ENCODE measurements at places on chromosomes 4 and X.

- no peak for DNase-seq
Measured at GRCh38 chrX:53281963-53282695, 745 bp upstream of the IQSEC2 start.

GRCh38 chr4:62199291-62199810 lies 999.2 kb downstream of the ADGRL3 start:
- DNase-seq = no peak

DNA sequence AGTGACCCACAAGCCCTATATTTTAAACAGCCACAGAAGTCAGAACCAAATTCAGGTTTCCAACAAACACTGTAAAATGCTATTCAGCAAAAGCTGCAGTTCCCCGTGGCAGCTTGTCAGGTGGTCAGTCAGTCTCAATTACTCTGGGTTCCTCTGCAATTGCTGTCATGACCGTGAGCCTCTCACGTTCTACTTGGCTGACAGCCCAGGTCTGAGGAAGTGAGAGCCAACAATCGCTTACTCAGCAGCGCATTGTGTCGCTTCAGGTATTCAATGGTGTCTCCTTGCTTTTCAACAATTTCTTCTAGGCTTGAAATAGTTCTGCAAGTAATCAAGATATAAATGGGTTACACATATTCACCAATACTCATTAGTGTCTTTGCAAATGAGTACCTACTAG lies 25.8 kb downstream of the TRIM75 start:
- peak; percentile 17 for DNase-seq

GRCh38 chr4:165115301-165115700 lies 2.6 kb upstream of the TMEM192 start:
- no peak for DNase-seq

DNA sequence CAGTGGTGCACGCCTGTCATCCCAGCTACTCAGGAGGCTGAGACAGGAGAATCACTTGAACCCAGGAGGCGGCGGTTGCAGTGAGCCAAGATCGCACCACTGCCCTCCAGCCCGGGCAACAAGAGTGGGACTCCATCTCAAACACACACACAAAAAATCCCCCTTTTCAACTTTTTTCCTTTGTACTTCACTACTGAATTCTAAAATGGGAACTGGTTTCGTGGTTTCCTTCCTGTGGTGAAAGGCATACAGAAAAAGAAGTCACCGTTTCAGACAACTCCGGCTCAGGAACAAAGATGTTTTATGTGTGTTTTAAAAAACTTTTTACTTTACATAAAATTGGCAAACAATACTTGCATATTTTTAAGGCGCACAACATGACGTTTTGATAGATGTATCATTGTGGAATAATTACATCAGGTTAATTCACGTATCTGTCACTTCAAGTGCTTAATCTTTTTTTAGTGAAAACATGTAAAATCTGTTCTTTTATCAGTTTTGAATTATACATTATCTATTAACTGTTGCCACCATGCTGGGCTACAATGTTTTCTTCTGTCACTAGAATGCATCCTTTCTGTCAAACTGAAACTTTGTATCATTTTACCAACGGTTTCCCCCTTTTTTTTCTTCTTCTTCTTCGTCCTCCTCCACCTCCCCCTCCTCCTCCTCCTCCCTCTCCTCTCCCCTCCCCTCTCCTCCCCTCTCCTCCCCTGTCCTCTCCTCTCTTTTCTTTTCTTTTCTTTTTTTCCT lies 186.0 kb downstream of the CRLF2 start:
- DNase-seq = no peak

DNA sequence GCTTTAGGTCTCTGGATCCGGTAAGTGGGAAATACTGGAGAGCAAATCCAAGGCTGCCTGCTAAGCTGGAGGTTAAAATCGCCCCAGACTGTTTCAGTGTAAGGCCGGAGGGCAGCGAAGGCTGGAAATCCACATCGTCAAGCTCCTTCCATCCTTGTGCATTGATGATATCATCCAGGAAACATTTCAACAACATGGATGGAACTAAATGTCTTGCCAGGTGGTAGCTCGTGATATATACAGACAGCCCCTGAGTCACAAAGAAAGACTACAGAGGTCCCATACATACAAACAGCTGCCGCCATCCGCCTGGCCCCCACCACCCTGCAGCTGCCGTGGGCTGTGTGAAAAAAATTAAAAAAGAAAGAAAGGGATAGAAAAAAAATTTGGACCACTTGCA lies 148.9 kb upstream of the RBPJ start:
- DNase-seq = no peak

- no peak for DNase-seq
Measured at GRCh38 chr4:27764526-27764837, 903.8 kb downstream of the STIM2 start.

- DNase-seq = no peak
Measured at GRCh38 chr4:169334335-169334734, 63.6 kb upstream of the SH3RF1 start.

DNA sequence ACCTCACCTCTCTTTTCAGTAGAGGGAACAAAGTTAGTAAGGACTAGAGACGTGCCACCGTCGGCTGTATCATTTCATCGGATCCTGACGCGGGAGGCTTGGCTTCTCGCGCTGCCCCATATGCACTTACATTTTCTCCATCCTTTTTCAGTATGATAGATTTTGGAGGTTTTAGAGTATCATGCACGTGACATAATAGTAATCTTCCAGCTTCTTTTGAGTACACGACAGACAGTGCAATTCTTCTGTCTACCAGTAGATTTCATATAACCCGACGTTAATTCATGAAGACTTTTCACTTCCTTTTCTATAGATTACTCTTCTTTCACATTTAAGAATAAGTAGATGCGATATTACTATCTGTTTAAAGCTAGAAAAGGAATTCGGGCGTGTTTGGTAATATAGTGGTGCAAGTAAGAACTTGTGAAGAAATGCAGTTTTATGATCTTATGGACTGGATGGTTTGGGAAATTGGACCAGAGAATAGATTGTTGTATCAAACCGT lies 1.0 kb downstream of the CDS1 start:
- no peak for DNase-seq

DNA sequence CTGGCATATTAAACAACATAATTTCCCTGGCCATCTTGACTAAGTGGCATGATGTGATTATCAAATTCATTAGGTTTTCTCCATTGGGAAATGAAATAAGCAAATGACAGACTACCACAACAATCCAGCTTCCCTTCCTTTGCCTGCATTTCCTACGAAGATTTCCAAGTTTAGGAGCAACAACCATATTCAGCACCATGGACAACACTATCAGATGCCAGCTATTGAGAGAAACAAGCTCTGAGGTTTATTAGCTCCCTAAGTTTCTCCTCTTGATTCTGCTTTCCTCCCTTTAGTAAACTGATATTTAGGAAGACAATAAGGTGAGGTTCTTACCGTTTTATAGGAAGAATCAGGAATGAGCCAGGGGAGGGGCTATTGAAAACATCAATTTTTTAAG lies 36.2 kb downstream of the DCX start:
- DNase-seq = peak; percentile 30

DNA sequence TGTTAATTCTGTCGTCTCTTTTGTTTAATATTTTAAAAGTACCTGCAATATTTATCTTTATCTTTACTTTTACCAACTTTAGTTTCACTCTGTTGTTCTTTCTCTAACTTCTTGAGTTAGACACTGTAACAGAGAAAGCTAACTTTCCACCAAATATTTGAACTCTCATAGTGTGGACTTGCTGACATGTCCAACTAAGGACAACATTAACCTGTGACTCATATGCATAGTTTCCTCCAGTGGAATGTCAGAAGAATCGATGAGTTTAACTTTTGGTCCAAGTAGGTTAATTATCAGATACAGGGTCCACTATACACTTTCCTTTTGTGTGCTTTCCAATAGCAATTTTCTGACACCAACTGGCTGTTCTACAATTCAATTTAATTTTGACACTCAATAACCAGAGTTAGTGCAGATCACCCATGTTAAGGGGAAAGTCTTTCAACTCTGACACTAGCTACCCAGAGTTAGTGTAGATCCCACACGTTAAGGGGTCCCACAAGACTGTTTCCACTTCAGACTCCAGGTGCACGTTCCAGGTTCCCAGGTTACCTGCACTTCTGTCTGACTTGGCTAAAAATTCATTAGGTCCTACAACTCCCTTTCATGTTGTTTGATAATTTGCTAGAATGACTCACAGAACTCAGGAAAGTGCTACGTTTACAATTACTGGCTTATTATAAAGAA lies 559.0 kb upstream of the AMOT start:
- no peak for DNase-seq

DNA sequence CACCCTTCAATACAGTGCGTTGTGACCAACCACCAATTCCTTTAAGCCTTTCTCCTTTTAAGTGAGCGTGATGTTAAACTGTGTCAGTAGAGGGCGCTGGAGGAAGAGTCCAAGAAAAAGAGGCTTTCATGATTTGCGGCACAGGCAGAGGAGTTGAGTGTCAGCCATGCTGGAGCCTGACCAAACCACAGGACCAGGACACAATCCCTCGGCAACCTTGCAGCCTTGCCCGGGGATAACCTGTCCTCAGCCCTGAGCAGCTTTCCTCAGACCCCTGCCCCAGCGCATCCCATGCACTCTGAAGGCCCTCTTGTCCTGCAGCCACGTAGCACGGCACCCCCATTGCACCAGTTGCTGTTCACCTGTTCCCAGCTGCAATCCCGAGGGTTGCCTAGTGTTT lies 53.5 kb upstream of the SMIM31 start:
- peak; percentile 2 for DNase-seq

DNA sequence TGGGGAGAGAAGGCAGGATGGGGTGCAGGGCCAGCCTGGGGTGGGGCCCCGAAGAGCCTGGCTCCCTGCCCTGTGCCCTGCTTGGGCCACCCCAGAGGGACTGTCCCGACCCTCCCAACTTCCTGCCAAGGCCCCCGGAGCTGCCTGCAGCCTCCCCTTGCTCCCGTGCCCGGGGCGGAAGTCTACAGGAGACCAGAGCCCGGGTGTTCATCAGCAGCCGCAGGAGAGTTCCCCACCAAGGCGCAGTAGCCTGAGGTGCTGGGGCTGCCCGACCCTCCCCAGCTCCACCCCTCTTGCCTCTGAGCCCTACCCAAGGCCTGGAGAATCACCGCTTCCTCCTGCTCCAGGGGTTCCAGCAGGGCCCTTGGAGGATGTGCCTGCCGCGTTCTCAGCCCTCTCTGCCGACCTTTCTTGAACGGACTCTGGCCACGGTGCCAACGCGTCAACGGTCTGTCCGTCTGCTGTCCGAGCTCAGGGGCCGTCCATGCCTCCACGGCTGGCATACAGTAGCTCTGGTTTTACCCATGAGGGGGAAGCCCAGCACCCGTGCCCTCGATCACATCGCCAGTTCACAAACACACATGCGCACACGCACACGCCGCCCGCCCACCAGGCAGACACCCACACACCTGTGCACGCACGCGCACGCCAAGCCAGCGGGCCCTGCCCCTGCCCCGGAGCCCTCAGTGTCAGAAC lies 36.0 kb upstream of the SPON2 start:
- DNase-seq = no peak

GRCh38 chrX:1521459-1521956 lies 15.5 kb downstream of the P2RY8 start:
- no peak for DNase-seq

GRCh38 chr4:23889391-23889790 lies 456 bp downstream of the PPARGC1A start:
- DNase-seq = no peak

- peak; percentile 88 for DNase-seq
Measured at GRCh38 chrX:131816551-131817136, 206.5 kb upstream of the STK26 start.

- no peak for DNase-seq
Measured at GRCh38 chr4:145939856-145940255, 1.2 kb upstream of the ZNF827 start.

- DNase-seq = no peak
Measured at GRCh38 chrX:96764864-96765263, 80.2 kb downstream of the DIAPH2 start.

- DNase-seq = no peak
Measured at GRCh38 chrX:83892433-83892832, 31.5 kb downstream of the CYLC1 start.

GRCh38 chr4:52640808-52641565 lies 18.1 kb downstream of the USP46 start:
- DNase-seq = no peak

- DNase-seq = no peak
Measured at GRCh38 chr4:75919920-75920319, 17.7 kb upstream of the PPEF2 start.

- no peak for DNase-seq
Measured at GRCh38 chrX:12614266-12614665, 176.9 kb upstream of the PRPS2 start.

DNA sequence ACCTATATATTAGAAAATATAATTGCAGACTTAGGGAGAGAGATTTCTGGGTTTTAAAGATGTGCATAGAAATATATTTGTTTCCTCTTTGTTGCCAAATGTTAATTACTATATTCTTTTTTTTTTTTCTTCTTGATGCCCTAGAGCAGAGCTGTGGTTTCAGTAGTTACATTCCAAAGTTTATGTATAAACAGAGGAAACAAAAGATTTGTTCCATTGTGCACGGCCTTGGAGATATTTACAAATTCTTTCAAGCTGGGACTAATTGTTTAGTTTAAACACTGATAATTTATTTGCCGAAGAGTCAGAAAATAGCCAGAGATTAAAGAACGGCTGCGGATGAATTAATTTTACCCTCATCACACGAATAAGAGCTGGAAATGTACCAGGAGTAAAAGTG lies 85.1 kb downstream of the USP46 start:
- DNase-seq = no peak

DNA sequence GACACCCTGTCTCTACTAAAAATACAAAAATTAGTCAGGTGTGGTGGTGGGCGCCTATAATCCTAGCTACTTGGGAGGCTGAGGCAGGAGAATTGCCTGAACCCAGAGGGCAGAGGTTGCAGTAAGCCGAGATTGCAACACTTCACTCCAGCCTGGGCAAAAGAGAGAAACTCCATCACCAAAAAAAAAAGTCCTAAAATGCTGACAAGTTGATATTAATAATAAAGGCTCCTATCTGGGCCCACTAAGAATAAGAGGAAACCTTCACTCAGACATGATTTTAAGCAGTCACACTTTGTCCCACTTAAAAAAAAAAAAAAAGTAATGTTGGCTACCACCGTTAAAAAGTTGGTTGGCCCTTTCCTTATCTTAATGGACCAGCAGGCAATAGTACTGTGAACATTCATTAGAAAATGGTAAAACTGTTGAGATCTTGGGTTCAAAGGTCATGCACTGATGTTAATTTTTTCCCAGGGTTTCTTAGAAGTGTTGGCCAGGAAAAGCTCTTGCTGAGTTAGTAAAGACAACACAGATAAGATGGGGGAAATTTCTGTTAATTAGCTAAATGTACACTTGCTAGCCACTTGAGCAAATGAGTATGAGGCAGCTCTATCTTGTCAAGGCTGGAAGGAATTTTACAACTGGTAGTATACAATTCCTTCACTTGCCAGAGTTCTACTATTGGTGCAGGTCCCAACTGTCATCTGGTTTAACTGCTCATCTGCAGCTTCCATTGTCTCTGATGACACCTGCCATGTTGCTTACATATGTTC lies 43.6 kb upstream of the BMP2K start:
- DNase-seq = no peak

GRCh38 chr4:9835430-9835829 lies 54.0 kb downstream of the DRD5 start:
- DNase-seq = no peak

- DNase-seq = no peak
Measured at GRCh38 chr4:175703956-175704600, 108.0 kb downstream of the GPM6A start.
